Frontal cortex (tissue), 4 donors: ENCODE measurements at places on chromosomes 5 and 9. TPM values are rescaled to one million over a fixed set of nuclear protein-coding genes. Genes with fewer than 3 reads are reported as not detected.

The SPATA31D4 gene
- total RNA-seq, result not detected

The CD74 gene
- total RNA-seq, result 3.3 TPM

GRCh38 chr5:27962198-27962597 lies 923.8 kb upstream of the CDH9 start:
- no peak for DNase-seq

DNA sequence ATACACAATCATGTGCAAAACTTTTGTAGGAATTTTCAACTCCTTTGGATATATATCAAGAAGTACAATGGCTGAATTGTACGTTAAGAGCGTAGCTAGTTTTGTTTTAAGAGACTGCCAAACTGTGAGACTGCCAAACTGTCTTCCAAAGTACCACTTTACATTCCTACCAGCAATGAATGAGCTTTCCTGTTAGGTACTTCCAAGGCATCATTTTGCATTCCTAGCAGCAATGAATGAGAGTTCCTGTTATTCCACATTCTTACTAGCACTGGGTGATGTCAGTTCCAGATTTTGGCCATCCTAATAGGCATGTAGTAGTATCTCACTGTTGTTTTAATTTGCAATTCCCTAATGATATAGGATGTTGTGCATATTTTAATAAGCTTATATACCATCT lies 219.3 kb downstream of the KCNN2 start:
- no peak for DNase-seq

DNA sequence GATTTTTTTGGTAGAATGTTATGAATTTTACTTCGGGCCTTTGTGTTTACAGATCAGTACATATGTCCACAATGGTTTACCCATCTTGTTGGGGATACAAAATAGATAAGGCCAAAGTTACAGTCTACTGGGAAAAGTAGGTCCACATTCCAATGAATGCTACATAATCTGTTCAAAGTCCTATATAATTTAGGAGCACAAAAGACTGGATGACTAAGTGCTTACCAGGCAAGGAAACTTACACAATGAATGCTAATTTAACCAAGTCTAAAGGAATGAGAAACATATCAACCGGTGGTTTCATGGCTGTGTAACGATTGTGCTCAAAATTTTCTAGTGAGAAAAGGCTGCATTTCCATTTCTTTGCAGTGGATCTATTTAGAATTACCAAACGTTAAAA lies 97.4 kb upstream of the TRPM3 start:
- no peak for DNase-seq

- DNase-seq, result no peak
Observed at GRCh38 chr9:91428436-91428835, 4.8 kb upstream of the NFIL3 start.

GRCh38 chr5:9617739-9618504 lies 12.2 kb downstream of the TAS2R1 start:
- DNase-seq, result no peak

DNA sequence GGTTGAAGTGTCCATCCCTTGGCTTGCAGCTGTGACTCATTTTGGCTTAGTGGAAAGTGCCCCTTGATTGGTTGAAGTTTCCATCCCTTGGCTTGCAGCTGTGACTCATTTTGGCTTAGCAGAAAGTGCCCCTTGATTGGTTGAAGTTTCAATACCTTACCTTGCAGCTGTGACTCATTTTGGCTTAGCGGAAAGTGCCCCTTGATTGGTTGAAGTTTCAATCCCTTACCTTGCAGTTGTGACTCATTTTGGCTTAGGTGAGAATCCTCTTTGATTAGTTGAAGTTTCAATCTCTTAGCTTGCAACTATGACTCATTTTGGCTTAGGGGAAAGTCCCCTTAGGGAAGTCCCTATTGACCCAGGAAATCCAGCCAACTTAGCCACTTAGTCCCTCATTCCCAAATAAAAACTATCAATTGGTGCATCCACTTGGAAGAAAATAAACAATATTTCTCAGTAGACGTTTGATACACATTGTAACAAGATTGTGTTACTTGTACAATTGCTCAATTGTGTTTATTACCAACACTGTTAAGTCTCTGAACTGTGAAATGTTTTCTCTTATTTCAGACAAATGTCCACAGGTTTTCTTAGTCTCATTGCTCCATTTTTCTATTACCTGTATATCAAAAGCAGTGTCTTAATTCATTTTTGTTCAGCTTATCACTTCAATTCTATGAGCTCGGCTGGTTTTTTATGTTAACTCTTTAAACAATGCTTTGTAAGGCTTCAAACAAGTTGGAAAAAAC lies 2308.8 kb upstream of the ACO1 start:
- no peak for DNase-seq
